ENCODE measurements at places on chromosomes 4 and X. TPM values are rescaled to one million over a fixed set of nuclear protein-coding genes. Genes with fewer than 3 reads are reported as not detected.

TEX13A gene
- total RNA-seq, result not detected

DNA sequence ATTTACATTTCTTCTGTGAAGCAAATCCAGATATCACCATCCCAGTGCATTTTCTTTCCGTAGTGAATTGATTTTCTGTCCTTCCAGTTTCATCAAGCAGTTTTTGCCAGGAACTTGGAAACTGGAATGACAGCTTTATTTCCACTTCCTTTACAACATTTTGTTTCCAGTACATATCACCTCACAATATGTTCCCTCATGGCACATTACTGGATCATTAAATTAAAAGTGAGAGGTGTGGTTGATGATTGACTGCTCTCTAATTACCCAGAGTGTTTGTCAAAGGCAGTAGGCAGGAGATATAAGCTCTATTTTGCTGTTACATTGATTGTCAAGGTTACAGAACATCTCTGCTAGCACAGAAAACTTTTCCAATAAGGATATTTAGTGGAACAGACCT, 22.3 kb upstream of the ACE2 start:
- no peak for DNase-seq

GRCh38 chr4:100582146-100582545, 64.3 kb upstream of the EMCN start:
- DNase-seq, result no peak

DNA sequence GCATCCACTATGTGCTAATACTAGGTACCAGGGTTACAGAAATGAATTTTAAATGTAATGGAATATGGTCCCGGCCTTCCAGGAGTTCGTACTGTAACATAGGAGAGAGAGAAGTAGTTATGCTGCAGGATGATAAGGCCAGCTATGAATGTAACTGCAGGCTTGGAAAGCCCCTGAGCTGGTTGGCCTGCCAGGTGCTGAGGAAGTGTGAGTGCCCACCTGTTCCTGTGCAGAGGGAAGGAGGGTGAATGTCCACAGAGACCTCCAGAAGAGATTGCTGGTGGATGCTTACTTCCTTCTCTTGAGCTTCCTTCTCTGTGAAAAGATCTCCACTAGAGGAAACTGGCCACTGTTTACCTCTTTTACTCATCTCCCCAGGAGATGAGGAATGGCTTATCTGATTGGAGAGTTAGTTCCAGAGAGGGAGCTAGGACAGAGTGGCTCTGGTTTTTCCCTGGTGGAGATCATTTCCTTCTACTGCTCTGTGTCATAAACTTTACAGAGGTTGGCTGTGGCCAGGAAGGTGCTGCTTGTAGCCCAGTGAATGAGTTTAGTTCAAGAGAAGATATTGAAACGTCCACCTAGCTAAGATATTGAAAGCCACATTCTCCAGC, 114.0 kb upstream of the LNX1 start:
- DNase-seq, result no peak

- no peak for DNase-seq
Observed at GRCh38 chrX:110722135-110722534, 73.5 kb downstream of the CHRDL1 start.

DNA sequence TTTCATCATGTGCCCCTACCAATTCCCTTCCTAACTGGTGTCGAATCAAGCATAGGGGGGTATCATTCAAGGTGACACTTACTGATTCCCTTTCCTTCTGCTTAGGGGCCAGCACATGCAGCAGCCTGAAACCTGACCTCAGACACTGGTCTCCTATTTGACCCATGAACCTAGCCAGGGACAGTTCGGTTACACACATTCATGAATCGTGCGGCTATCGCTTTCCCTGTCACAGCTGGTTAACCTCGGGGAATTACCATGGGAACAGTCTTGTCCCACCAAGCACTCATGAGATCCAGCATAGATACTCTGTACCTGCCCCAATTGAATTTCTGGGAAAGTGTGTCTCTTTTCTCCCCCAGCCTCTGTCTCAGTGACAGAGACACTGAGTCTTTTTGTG, 140.4 kb downstream of the ZNF674 start:
- no peak for DNase-seq

DNA sequence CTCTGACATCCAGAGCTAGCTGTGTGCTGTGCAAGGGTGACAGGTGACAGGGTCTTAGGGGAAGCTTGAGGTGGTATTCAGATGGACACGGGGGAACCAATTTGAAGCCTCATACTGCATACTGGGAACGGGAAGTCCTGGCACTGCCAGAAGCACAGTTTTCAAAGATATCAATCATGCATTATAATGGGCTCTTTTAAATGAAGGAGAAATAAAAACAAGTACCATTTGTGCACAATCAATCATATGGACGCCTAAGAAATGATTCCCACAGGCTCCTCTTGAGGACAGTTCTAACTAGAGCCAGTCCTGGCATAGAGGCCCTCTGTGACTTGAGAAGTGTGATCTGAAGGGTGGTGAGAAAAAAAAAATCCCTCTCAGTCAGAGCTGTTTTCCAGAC, 50.9 kb downstream of the TSC22D3 start:
- DNase-seq, result no peak

- DNase-seq, result peak; percentile 88
Observed at GRCh38 chr4:38967260-38968095, 64.7 kb downstream of the TMEM156 start.

MID1IP1 gene
- 46.7 TPM for total RNA-seq

GRCh38 chr4:170307182-170307581, 217.4 kb upstream of the AADAT start:
- no peak for DNase-seq

FGB gene
- not detected for total RNA-seq

DNA sequence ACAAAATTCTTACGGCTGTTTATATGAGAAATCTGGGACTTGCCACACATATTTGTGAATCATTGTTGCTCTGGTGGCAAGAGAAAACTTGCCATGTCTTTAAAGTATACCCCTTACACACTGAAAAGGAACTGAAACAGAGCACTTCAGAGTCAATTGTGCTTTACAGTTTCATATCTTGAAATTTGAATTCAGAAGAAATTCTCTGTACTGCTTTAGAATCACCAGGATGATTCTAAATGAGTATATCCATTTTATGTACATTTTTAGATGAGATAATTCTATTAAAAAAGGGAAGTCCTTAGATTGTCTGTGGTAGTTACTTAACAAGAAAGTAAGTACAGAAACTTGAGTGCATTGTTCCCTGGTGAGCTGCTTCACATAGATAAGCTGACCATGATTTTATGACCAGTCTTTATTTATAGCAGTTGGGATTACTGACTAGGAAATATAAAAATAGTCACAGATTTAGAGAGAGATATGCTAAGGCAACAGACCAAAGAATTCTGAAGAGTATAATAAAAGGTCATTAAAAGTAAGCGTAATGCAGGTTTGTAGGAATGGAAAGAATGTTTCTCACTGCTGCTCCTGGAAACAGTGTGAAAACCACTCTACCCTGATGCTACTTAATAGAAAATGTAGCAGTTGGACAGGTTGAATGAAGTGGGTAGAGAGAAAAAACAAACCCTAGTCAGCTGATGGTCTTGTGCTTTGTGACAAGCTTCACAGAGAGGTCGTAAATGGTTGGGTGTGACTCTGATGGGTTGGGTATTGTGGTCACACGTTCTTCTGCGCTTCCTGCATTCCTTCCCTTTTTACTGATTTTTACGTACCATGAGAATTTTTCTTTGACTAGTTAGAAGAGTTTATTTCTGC, 41.0 kb downstream of the FNIP2 start:
- DNase-seq, result peak; percentile 93

DNA sequence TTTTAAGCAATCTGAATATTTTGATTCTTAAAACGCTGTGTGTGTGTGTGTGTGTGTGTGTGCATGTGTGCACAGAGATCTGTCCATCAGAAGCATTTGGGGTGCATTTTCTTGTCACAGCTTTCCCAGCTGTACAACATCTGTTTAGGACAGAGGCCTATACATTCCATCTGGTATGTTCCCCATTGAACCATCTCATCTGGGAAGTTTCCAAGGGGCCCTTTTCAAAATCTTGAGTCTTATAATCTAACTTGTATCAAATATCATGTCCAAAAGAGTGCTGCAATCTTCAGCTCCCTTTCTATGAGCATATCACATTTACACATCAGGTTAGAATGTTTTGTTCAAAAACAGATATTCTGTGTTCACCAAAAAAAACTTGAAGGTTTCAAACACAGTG, 16.5 kb upstream of the MID1 start:
- DNase-seq, result no peak

- DNase-seq, result peak; percentile 66
Observed at GRCh38 chr4:96154676-96155075, 314.8 kb downstream of the PDHA2 start.

DNA sequence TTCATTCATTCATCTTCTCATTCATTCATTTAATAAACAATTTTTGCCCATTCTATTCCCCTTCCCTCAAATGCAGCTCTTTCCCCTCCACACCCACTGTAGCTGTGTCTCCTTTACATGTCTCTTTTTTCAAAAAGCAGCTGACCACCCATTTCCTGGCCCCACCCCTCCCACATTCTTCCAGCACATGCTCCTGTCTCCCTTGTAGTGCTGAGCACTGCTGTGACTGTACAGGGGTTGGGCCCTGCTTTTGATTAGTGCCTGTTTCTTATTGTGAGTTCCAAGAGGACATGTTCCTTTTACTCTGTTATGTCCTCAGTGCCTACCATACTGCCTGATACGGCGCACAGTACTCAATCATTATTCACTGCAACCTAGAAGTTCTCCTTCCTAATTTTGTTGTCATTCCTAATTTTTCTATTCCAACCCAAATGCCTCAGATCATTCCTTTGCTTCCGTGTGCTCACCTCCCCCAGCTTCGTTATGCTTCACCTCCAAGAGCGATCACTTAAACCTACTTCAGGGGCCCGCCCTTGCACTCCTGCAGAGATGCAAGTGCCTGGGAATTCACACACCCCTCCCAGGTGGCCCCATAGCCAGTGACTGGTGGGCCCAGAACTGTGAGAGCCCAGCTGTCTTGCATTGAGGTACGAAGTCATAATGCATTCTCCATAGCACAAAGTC, 152.2 kb downstream of the STK32B start:
- no peak for DNase-seq

DNA sequence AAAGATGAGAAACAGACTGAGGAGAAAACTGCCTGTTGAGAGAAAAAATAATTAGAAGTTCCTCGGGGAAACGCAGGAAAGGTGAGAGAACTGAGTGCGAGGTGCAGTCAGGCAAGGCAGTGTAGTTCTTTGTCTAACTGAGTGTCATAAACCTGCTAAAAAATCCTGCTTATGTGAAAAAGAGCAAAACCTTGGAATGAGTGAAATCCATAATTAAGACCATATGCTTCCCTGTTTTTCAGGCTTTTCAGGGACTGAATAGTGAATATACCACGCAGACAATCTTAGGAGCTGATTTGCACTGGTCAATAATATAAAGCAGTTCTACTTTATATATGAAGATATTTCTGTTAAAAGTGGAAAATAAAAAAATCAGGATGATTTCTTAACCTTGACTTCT, 104.9 kb downstream of the RASGEF1B start:
- no peak for DNase-seq

DNA sequence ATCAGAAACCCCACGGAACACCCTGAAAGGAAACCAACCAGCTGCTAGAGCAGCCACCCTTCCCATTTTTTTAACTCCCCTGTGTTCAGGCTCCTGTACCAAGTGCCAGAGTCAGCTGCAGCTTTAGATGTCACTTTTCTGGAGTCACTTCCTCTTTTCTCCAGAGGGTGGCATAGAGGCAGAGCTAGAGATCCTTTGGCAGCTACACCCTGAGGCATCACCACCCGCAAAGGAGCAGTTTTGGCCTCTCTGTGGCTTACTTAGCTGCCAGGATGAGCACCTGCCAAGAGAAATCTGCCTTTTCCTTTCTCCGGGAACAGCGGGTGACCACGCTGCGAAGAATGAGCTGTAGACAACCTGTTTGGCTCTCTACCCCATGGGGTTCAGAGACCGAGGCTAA, 58.0 kb upstream of the CHRDL1 start:
- peak; percentile 71 for DNase-seq

FREM3 gene
- total RNA-seq, result not detected

DNA sequence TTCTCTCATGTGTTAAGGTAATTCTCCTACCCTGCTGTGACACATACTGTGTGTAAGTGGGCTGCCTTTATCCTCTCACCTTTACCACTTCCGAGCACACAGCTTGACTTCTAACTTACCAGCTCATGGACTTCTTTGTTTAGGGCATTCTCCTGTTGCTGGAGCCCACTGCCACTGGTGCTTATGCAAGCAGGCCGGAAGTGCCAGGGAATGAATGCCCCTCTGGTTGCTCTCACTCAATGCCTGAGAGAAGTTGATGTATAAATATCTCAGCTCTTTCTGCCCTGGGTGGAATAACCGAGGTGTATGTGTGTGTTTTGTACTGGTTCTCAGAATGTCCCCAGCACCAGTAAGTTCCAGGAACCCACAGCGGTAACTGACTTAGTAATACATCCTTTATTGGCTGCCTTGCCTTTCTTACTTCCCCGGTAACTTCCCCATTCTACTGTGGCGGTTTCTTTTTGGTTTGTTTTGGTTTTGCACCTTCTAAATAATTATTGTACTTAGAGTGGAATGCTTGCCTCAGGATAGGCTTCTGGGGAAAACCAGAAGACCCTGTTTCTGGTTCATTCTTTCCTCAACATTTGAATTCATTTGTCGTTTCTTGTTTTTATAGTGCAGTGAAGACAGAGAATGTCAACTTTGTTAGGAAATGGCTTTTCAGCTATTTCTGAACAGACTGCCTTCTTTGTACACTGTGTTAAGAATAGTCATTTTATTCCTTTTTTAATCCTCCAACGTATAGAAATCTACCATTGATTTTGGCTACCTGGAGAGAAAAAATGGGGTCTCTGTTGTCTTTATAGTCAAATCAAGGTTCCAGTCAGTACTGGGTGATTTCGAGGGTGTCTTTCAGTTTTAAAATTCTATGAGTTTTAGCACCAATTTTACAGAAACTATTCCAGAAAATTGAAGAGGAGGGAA, 45.4 kb downstream of the CXorf58 start:
- DNase-seq, result no peak

DNA sequence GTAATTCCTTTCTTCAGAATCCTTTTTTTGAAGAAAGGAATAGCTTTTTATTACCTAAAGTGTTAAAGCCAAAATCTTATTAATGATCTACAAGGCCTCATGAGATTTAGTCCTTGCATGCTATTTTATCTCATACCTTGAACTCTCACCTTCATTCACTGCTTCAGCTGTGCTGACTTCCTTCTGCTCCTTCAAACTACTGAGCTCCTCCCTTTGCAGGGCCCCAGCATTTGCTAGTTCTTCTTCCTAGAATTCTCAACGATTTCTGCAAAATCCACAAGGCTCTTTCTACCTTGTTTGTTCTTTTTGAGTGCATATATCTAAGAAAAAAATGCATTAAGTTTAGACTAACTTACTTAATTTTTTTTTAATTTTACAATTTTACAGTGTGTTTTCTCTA, 619.5 kb downstream of the EPHA5 start:
- DNase-seq, result no peak

GRCh38 chr4:88341227-88342192, 37.1 kb upstream of the HERC6 start:
- DNase-seq, result peak; percentile 82

GRCh38 chrX:54891573-54891972, 29.1 kb upstream of the TRO start:
- DNase-seq, result peak; percentile 56

ZAR1 gene
- not detected for total RNA-seq

DNA sequence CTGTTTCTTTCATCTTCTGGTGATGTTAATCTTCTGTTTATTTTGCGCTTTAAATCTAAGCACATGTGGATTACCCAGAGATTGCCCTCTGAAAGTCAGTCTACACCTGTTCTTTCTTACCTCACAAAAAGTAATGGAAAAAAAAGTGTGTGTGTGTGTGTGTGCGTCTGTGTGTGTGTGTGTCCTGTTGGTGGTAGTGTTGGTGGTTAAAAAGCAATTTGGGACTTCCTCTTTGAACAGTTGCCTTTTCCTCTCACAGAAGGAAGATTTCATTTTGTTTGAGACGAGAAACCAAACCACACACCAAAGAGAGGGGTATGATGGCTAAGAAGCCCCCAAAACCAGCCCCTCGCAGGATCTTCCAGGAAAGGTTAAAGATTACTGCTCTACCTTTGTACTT, at the start of gene STAP1:
Gene STAP1, plus strand, starts transcription at position 235 of the 400 bp plus-strand sequence. Its CDS starts 83 bp downstream, at position 318.
- no peak for DNase-seq
